Activated CD8-positive, alpha-beta memory T cell treated with anti-CD3 and anti-CD28 coated beads for 4 hours (primary cell): ENCODE measurements at places on chromosomes 5 and 9.

GRCh38 chr9:127525401-127526188 is 74.3 kb downstream of the LRSAM1 start:
- DNase-seq, result no peak

DNA sequence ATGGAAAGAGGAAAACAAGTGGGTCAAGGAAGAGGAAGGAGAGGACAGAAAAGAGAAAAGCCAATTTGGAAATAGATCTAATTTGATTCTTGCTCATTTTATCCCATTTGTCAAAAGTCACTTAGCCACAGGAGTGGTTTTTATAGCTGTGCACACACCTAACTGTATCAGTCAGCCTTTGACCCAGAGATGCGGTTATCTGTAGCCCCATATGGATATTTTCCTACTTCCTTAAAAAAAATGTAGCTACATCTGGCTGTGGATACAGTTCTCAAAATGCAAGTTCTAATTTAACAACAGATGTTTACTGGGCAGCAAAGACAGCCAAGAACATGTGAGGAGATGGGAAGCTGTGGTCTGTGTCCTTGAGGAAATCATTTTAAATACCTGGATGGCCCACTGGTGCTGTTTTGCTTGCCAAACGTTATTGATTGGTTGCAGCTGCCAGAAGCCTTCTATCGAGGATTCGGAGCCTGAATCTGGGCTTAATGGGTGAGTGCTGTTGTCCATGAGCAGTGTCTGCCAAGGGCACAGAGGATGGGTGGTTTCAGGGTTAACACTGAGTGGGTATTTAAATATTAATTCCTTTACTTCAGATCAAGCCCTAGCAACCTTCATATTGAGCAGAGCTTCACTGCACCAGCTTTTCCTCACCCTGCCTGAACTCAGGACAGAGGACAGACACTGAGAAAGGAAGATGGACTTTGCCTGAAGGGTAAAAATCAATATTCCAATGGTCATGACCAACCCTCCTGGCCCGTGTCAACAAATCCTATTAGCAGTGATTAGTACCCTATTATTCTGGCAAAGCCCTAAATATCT is 92.2 kb downstream of the APBA1 start:
- DNase-seq, result no peak

- no peak for DNase-seq
These were observed 31.9 kb upstream of the TBC1D2 start for GRCh38 chr9:98287384-98287783.

- no peak for DNase-seq
These were observed 3.2 kb upstream of the NUP214 start for GRCh38 chr9:131122158-131122557.

- DNase-seq, result no peak
These were observed 3.7 kb upstream of the CD274 start for GRCh38 chr9:5446451-5447236.

- DNase-seq, result no peak
These were observed 652.6 kb upstream of the WWC1 start for GRCh38 chr5:167638816-167639215.

GRCh38 chr5:76855961-76856360 is 6.1 kb downstream of the S100Z start:
- no peak for DNase-seq

DNA sequence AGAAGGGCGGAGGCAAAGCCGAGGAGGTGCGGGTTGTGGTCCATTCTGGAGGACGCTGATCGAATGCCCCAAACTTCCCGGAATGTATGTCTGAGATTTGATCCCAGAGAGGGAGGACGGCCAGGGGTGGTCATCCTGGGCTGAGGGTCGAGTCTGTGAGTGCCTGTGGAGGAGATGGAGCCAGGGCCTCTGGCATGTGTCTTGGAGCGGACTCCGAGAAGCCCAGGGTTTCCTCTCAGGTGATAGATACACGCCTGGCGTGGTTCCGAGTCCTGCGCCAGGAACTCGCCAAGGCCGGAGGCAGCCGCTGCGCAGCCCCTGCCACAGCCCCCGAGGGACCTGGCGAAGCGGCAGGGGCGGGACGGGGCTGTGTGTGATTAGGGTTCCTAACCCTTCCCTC is 363 bp downstream of the ZNF454 start:
- DNase-seq, result no peak
